Glutamatergic neuron (in vitro differentiated cells): ENCODE measurements at places on chromosomes 11 and 22.

DNA sequence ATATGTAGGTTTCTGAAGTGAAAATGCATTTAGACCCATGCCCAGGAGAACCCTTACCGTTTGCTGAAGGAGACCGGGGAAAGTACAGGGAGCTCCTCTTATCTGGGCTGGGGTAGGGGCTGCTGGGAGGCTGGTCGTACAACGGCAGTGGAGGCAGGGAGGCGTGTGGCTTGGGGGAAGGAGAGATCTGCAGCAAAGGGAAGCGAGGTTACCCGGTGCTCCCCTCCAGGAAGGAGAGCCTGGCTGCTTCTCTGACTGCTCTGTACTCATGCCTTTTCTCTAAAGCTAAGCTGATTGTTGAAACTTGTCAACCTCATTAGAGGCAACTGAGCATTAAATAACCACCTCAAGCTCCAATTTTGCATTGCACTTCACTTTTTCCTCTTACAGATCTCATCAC lies 27.2 kb downstream of the ATG16L2 start:
- DNase-seq: no peak

DNA sequence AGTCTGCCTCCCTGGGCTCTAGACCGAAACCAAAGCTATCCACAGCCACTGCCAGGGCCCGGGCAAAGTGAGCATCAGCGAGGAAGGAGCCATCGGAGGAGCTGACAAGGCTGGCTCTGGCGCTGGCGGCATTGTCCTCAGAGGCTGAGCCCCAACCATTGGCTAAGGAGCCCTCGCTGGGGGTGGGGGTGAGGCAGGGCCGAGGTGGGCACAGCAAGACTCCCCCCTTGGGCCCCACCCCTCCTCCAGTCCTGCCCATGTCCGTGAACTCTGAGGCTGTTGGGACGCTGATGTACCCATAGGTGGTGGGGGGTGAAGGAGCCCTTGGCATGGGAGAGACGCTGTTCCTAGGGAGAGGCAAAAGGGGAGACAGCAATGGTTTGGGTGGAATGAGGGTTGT lies 11.2 kb downstream of the ROBO4 start:
- no peak for DNase-seq

DNA sequence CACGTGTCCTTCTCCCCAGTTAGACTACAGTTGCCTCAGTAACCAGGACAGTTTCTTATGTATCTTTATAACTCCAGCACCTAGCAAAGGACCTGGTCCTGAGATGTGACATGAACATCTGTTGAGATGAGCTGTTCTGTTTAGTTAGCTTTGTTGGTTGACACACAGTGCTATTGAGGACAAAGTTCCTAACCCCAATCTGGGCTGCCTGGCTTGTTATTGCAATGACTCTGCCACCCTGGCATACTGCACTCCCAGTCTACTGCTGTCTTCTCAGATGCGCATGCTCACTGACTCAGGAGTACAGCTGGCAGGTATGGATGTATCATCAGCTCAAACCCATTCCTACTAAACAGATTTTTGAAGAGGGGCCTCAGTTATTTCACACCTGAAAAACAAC lies 7.4 kb downstream of the DESI1 start:
- DNase-seq: no peak

DNA sequence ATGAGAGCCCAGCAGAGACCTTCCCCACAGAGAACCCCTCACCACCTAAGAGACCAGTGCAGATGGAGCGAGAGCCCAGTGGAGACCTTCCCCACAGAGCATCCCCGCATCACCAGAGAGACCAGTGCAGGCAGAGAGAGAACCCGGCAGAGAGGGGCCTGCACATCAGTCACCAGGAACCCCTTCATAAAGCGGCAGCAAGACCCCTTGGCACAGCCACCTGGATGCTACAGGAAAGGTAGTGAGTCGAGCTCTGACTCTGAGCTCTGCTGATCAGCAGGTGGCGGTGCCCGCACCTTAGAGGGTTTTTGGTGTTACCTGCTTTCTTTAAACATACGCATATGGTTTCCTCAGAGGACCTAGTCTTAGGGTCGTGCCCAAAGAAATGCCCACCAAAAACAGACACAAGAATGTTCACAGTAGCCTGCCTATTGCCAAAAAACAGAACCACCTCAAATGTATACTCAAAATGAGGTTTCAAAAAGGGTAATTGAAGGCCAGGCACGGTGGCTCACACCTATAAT lies 678.7 kb downstream of the BRD1 start:
- no peak for DNase-seq

DNA sequence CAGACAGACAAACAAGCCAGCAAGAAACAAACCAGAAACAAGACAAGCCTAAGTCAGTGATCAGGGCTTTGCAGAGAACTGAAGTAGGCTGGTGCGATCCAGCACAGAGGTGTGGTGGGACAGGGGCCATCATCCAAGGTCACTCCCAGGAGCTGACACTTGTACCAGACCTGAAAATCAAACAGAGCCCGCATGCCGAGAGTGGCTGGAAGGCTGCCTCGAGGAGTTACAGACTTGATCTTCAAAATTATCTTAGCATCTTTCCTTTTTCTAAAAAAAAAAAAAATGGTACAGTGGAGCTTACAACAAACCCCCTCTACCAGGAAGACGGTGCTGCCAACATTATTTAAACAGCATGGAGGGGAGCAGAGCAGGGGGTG lies 8.8 kb upstream of the SCUBE1 start:
- DNase-seq: no peak

DNA sequence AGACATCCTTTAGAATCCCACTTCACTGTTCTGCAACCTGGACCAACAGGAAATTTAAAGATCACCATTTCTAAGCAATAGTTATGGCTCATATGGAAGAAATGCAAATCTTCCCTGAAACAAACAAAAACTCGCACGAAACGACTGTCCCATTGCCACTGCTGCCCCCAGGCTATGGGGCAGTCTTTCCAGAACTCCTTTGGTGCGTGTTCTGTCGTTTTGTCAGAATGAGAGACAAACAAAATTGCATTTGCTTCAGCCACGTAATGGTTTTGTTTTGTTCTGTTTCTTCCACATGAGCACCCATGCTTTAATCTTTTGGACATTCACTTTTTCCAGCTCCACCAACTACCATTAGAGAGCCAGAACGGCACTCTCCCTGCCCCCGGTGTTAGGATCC lies 10.8 kb upstream of the FBLN1 start:
- DNase-seq: no peak

- DNase-seq: no peak
Observed at GRCh38 chr11:19246816-19247215, 6.1 kb upstream of the E2F8 start.

DNA sequence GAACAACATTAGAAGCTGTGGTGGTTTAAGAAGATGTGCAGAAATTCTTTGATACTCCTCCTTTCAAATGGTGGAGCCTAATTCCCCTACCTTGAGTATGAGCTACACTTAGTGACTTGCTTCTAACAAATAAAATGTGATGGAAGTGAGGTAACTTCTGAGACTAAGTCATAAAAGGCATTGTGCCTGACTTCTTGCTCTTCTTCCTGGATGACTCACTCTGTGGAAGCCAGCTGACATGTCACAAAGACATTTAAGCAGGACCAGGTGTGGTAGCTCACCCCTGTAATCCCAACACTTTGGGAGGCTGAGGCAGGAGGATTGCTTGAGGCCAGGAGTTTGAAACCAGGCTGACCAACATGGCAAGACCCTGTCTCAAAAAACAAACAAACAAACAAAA lies 3.9 kb upstream of the PLA2G3 start:
- DNase-seq: no peak

GRCh38 chr22:29971607-29972006 lies 88.6 kb downstream of the MTMR3 start:
- DNase-seq: no peak

DNA sequence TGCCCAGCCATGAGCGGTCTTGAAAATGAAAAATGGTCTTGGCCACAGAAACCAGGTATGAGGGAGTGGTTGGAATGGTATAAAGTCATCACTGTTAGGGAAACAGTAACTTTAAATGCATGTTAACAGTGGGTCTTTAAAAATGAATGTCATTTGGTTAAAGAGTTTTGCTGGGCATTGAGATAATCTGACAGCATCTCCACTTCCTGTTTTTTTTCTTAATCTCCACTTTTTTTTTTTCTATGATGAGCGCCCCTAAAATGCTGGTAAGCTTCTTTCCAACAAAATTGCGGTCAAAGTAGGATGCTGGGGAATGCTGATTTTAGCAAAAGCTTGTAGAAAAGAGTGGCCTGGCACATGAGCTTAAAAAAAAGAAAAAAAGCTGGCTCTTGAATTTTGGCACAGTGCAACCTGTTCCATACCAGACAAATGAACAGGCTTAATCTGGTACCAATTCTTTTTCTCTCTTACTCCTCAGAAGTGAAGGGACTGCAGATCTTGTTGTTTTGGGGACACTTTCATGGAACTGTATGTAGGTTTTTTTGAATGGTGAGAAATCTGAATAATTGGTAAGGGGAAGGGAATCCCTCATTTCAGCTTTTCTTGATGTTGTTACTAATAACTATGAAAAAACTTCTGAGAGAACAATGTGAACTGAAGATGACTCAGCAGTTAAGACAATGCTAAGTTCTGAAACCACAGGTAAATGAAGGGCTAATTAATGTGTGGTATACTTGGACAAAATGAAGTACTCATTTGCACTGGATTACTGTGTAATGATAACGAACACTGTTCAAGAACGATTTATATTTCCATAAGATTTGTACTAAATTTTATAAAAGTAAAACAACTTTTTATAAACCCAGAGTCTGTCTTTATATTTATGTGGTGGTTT lies 3.1 kb upstream of the ARHGEF12 start:
- no peak for DNase-seq

DNA sequence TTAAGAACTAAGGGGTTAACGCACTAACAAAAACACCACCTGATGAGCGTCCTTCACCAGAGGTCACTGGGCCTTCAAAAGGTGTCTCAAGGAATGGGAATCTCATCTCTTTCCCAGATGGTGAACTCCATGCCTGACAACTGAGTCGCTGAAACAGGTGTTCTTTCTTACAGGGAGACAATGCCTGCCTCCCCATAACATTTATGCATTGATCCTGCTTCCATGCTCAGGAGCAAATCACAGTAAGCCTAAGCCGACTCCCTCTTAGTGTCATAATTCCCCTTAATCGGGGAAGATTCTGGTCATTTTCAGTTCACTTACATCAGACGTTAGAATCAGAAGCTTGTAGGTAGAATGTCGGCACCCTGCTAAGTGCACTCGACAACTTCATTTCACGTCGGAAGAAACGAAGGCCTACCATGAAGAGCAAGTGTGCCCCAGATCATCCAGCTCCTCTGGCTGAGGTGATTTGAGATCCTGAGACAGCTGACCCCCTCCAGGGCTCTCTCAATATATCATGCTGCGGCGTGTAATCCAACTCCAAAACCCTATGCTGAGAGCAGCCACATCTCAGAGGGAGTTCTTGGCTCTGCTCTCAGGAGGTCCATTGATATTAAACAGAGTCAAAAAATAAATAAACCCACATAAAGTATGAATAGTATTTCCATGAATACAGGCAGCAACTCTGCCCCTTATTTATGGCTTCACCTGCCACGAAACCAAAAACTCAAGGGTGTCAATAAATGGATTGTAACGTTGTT lies 163.1 kb downstream of the LARGE1 start:
- DNase-seq: no peak

- no peak for DNase-seq
Observed at GRCh38 chr11:96147906-96148486, 195.0 kb downstream of the MAML2 start.

DNA sequence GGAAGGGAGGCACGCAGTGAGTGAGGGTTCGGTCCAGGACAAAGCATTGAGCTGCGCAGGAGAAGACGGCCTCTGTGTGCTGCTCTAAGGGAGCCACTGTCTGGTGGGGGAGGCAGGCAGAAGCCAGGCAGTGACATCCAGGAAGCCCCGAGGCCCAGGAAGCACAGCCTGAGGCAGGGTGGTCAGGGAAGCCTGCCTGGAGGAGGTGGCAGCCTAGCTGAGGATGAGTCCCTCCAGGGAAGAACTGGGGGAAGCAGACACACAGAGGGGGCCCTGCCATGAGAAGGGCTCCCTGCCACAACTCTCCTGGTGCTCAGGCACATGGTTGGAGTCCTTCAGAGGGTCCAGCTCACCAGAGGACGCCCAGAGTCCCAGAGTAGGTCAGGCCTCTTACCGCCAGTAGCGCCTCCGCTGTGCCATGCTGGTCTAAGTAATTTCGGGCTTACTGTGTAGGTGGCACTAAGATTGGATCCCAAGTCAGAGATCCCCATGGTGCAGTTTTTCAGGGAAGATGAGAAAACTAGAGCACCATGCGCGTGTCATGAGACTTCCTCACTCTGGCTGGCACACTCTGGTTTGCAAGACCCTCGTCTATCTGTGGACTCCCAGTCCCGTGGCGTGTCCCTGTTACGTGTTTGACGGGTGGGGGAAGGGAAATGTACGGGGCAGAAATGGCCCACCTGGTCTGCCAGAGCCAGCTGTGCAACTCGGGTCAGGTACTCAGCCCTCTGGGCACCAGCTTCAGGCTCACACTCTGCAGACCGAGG lies 887.2 kb downstream of the BRD1 start:
- DNase-seq: no peak

GRCh38 chr22:27809226-27809603 lies 7.7 kb upstream of the MN1 start:
- peak; percentile 59 for DNase-seq

DNA sequence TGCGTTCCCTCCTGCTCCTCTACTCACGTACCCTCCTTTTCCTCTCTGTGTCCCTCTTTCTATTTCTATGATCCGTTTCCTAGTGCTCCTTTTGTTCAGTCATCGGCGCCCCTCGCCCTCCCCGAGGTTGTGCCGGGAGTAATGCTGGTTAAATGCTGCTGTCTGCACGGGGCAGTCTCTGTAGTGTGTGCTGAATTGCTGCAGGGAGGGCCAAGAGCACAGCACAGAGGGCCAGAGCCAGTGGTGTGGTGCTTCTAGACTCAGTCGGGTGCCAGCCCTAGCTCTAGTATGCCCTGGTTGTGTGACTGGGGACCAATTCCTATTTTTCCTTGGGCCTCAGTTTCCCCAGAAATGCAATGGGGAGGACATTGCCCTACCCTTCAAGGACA lies 98.3 kb downstream of the PKNOX2 start:
- no peak for DNase-seq

DNA sequence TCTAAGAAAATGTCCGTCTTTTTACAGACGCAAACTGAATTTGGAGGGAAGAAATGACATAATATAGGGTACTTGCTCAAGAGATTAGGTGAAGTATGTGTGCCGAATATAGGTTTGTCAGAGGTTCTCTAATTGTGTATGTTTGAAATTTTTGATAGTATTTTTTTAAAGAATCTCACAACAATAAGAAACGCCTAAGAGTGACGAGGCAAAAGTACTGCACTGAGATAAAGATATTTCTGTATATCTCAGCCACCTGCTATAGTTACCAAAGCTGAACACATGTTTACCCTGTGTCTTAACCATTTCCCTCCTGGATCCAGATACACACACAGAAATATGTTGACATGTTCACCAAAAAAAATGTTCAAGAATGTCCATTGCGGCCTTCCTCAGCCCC lies 92.0 kb downstream of the PRMT3 start:
- DNase-seq: no peak

DNA sequence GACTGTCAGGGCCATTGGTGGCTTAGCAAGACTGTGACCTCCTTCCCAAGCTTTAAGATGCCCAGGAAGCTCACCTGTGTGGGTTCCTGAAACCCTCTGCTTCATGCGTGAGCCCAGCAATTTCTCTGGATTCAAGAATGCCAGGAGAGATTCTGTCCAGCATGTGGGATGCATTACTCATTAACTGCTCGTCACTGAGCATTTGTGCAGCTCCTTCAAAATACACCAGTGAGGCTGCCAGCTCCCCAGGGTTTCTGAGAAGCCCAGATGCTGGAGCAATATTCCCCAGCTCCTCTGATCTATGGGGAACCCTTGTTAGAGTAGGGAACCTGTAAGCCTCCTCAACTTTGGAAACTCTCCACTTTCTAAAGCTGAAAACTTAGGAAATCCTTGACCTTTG lies 126.5 kb downstream of the CHST1 start:
- DNase-seq: no peak
